ENCODE measurements at places on chromosomes 5 and 9. TPM values are rescaled to one million over a fixed set of nuclear protein-coding genes. Genes with fewer than 3 reads are reported as not detected.
A peak's percentile ranks its signal among the peaks of the same experiment; 100 is the strongest.

The WNK2 gene
- total RNA-seq, result not detected

DNA sequence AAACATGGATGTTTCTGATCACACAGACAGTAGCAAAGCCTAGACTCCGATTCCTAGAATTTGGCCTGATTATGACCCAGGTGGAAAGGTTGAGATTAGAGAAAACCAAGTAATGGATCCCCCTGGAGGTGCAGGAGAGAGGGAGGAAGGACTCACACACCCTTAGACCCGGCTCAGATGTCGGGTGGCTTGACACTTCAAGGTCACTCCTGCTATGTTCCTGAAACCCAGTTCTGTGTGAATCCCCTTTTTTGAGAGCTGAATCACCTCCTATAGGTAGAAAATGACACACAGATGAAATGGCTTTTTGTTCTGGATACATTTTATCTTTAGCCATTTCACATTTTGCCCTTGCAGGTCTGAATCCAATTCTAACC lies 192.8 kb downstream of the ARRDC3 start:
- no peak for DNase-seq

The KDM4C gene
- 61.1 TPM for total RNA-seq

DNA sequence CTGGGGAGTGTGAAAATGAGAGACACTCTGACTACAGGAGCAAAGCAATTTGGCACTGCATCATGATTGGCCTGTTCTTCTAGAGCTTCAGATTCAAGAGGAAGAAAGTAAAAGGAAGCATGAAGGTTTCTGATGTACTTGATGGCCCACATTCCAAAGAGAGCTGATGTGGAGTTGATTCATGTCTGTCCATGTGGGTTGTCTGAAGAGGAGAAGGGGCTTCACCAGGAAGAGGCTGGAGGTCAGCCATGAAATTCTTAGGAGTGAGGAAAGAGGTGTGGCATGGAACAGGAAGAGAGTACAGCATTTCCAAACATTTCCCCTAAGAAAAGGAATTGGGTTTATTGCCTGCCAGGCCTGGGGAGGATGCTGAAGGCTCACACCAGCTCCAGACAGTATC lies 70.7 kb downstream of the PTCD2 start:
- DNase-seq, result no peak

- DNase-seq, result peak; percentile 38
These were observed 32.6 kb downstream of the FNBP1 start for GRCh38 chr9:130010151-130010988.

The CREB3 gene
- 10.8 TPM for total RNA-seq

DNA sequence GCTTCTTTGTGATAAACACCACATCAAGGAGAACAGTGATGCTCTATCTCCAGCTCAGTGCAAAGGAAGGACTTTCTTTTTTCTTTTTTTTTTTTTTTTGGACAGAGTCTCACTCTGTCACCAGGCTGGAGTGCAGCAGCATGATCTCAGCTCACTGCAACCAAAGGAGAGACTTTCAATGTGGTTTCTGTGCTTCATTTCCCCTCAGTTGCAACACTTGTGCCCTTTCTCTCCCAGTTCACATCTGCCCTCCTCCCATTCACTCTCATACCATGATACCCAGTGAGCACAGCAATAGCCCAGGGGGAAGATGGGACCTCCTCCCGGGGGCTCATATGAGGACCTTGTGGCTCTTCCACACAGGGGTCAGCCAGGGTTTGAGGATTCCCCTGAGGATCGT lies 110.0 kb downstream of the MTRR start:
- DNase-seq, result peak; percentile 9

DNA sequence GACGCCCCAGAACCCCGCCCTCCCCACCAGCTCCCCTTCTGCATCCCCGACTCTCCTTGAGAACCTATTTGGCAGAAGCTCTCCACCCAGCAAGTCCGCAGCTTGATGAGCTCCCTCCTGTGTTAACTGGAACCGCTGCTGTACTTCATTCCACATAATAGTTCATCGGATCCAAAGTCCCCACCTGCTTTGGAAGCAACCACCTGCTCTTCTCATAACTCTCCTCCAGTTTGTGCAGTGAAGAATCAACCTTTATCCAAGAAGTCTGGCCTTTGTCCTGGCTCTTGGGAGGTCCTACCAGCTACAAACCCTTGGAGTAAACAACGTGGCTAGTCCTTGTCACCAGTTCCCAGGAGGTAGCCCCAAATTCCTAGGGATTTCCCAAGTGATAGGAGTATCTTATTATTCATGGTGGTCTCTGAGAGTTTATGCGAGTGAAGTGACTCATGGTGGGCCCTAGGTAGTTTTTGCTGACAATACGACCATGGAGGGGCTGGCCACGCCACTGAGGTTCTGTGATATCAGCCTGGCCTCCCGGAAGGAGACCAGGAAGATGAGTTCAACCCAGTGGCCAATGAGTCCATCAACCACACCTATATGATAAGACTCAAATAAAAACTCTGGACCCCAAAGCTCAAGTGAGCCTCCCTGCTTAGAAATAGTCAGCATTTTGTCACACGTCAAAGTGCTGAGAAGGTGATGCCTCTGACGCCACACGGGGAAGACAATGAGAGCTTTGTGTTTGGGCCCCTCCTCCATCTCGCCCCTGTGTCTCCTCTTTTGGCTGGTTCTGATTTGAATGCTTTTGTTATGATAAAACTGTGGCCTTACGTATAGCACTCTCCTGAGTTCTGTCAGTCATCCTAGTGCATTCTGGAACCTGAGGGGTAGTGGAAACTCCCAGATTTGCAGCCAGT lies 3.6 kb upstream of the IL4 start:
- DNase-seq, result no peak

The SFXN1 gene
- total RNA-seq, result 62.9 TPM

DNA sequence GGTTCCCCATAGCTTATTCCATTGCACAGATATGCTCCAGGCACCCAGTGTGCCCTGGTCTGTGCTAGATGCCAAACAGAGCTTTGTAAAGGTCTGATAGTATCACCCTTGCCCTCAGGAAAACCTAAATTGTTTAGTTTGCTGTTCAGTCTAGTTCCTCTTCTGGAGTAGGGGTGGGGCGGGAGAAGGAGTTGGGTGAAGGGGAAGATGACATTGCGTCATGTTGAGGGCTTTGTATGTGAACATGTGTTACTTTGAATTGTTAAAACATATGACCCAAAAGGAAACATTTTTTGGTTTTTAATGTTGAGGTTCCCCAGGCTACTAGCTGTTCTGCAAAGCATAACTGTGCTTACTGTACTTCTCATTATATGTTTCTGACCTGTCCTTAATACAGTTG lies 40.6 kb downstream of the HACD4 start:
- no peak for DNase-seq

- peak; percentile 79 for DNase-seq
These were observed 115.9 kb downstream of the RGS3 start for GRCh38 chr9:113579283-113580040.

GRCh38 chr9:77011973-77012821 lies 7.3 kb upstream of the FOXB2 start:
- DNase-seq, result peak; percentile 61

GRCh38 chr9:136233868-136234267 lies 11.7 kb downstream of the QSOX2 start:
- DNase-seq, result no peak

GRCh38 chr5:135040333-135041144 lies 6.5 kb upstream of the PITX1 start:
- DNase-seq, result no peak

DNA sequence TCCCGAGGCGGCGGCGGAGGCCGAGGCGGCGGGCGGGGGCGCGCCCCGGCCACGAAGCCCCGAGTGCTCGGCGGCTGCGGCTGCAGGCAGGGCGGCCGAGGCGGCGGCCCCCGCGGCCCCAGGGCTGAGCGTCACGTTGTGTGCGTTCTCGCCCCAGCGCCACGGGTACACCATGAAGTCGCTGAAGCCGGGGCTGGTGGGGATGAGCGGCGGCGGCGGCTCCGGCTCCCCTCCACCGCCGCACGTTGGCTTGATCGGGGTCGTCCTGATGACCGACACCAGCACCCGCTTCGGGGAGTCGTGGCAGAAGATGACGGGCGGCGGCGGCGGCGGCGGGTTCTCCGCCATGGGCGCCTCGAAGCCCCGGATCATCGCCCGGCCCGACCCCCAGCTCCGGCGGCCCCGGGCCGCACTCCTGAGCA lies 498 bp downstream of the ZNF367 start:
- no peak for DNase-seq

The TTC23L gene
- total RNA-seq, result not detected

GRCh38 chr5:116044073-116044472 lies 11.8 kb downstream of the ARL14EPL start:
- DNase-seq, result no peak

DNA sequence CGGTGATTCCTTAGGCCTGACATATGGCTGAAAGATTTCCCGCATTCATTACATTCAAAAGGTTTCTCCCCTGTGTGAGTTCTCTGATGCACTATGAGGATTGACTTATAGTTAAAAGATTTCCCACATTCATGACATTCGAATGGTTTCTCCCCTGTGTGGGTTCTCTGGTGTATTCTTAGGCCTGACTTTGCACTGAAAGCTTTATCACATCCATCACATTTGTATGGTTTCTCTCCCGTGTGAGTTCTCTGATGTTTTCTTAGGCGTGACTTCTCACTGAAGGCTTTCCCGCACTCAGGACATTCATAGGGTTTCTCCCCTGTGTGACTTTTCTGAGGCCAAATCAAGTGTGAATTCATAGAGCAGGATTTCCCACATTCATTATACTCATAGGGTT lies 35.8 kb downstream of the ZNF782 start:
- no peak for DNase-seq

GRCh38 chr5:22051881-22052280 lies 801.3 kb downstream of the CDH12 start:
- no peak for DNase-seq

The RUSC2 gene
- total RNA-seq, result not detected

DNA sequence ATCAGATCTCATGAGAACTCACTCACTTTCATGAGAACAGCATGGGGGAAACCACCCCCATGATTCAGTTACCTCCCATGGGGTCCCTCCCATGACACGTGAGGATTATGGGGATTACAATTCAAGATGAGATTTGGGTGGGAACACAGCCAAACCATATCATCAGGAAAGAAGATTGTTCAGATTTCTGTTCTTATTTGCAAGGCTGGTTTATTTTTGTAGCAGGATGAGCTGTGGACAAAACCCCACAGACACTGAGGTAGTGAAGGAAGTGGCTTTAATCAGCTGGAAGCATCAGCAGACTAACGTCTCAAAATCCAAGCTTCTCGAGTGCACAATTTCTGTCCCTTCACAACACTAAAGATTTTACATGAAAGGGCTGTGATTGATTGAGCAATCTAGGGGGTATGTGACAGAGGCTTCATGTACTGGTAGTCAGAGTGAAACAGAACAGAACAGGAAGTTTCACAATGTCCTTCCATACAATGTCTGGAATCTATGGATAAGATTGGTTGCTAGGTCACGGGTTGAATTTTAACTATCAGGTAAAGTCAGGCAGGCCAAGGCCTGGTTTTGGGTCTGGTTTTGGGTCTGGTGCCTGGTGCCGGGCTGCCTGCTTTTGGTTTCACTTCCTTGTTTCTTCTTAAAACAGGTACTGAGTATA lies 91.3 kb upstream of the ZNF366 start:
- DNase-seq, result peak; percentile 48

DNA sequence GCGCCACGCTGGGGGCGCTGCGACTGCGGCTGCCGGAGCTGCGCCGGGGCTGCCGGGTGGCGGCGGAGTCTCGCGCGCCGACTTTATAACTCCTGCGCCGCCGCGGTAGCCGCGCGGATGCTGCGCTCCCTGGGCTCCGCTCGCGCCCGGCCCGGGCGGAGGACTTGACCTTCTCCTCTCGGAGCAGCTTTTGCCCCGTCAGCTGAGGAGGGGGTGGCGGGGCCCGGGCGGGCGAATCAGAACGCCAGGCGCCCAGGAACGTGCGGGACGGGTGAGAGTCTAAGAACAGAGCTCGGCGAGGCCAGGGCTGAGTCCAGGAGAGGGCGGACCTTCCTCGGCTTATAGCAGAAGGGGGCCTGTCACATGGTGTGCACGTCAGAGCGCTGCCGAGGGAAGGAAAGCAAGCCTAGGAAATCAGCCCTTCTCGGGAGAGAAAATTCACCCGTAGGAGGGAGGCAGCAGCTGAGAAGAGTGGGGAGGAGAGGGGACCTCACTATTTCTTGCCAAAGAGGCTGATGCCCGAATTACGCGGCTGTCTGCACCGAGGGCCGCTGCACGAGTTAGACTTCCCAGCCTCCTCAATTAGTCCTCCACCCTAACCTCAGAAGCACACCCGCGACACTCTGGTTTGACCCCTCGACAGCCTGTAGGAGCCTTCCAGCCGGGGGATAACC lies at the start of gene FOXD1:
TSS of gene FOXD1 (minus strand) at position 315 of the 674 bp plus-strand sequence. CDS start 415 bp downstream, outside the sequence.
- peak; percentile 79 for DNase-seq

DNA sequence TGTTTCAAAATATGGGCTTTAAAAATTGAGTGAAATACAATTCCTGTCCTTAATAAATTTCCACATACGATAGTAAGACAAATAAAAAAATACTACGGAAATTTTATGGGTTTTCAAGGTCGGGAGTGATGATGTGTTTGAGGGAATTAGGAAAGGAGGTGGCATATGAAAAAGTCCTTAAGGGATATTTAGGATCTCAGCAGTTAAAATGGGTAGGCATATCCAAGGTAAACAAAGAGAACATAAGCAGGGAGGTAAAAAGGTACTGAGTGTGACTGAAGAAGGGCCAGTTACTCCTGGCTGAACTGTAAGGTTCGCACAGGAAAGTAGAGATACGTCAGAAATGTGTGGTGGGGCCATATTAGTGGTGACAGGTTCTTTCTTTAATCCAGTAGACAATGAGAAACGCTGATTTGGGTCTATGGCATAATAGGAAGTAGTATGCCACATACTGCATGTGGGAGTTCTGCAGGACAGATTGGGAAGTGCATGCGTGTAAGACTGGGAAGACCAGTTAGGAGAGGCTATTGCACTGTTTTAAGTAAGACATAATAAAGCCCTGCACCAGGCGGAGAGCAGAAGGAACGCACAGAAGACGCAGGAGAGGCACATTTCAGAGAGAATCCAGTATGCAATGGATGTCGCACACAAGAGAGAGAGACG lies 937 bp upstream of the HMGCR start:
- peak; percentile 63 for DNase-seq

GRCh38 chr9:107067739-107068416 lies 204.9 kb downstream of the ZNF462 start:
- no peak for DNase-seq

DNA sequence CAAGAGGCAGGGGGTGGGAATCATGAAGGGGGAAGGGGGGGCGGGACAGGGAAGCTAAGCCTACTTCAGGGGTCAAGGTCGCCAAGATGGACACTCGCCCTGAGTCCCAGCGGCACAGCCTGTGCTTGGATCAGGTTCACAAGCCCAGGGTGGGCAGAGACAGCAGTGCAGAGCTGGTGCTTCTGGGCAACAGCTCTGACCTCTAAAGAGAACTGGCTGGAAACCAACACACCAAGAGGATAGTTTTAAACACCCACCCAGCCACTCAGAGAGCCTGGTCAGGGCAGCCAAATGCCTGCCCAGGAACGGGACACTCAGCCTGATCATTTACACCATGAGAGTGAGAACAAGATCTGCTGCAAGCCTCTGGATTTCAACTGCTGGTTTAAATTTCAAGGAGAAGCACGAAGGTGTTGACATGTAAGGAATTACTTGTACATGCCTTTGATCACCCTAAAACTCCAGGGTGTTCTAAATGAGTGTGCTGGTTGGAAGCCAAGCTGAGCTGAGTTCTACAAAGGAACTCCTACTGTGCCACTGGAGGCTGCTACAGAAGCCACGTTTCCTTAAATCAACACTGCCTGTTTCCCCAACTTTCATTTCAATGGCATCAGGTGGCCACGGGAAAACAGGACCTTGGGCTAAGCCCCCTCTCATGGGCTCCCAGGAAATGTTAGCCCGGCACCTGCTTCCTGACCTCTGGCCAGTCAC lies 91.5 kb downstream of the TTLL11 start:
- DNase-seq, result no peak
